NCI-H345 (cell line): ENCODE measurements at places on chromosomes 3 and 15.

DNA sequence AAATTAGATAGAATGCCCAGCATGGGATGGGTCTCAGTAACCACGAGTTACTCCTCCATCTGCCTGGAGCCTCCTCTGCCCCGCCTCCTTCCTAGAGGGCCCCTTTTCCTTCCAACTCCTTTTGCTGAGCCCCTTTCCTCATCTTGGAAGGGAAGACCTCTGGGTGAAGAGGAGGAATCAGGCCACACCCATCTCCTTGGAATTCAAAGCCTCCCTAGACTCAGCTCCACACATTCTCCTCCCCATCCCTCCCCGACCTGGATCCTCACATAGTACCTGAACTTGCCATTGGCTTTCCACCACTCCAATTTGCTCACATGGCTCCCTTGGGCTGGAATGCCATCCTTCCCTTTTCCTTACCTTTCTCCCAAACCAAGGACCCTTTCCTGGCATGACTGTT, 128.8 kb downstream of the SMAD6 start:
- no peak for DNase-seq

GRCh38 chr3:24923570-24923969, 428.9 kb upstream of the THRB start:
- no peak for DNase-seq

DNA sequence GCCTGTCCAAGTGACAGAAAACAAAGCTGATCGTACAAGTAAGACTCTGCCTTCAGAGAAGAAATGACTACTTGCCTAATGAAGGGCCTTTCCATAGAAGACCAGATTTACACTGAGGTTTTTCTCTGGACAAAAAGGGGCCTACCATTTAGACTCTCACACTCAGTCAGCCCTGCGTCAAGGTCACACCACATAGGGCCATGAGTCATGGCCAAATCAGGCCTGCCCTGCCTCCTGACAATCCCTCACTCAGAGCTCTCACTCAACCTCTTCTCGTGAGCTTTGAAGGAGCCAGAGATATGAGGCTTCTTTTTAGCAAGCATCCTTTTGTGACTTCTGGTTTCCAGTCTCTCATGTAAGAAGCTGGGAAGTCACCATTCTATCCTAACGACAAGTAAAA, 68.1 kb upstream of the NMNAT3 start:
- no peak for DNase-seq

- no peak for DNase-seq
Observed at GRCh38 chr15:66128116-66128680, 125.4 kb downstream of the MEGF11 start.

- no peak for DNase-seq
Observed at GRCh38 chr3:169028716-169029115, 634.8 kb downstream of the MECOM start.

- DNase-seq: no peak
Observed at GRCh38 chr15:101121511-101122090, 130.2 kb downstream of the CHSY1 start.

DNA sequence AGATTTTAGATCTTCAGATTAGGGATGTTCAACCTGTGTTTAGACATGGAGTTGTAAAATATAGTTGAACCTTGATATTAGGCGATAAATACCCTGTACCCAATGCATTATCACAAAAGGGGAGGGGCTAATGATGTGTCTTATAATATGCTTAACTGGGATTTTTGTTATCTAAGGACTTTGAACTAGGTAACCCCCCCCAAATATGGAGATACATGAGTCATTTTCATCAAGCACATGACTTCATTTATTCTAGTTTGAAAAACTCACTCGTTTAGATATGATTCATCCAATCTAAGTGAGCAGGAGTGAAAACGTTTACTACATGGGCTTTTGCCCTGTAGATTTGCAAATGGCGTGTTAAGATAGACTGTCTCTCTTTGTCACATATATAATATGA, 212.4 kb downstream of the IL5RA start:
- DNase-seq: no peak

GRCh38 chr15:41429003-41429890, 12.4 kb downstream of the RTF1 start:
- DNase-seq: no peak

DNA sequence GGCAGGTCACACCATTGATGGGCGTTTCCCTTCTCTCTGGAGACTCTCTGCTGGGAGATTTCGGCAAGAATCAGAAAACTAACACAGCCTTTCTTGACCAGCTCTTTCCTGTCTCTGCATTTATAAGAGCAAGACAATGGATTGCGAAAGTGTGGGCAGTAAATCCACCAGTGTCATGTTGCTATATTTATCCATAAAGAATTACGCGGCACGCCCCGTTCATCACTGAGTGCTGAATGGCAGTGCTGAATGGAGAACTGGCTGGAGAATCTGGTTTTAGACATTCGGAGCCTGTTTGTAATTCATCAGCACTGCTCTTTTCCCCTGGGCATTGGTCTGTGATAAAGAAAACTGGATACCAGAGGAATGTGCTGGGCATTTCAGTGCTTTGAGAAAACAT, 2.0 kb upstream of the CEMIP start:
- DNase-seq: no peak

DNA sequence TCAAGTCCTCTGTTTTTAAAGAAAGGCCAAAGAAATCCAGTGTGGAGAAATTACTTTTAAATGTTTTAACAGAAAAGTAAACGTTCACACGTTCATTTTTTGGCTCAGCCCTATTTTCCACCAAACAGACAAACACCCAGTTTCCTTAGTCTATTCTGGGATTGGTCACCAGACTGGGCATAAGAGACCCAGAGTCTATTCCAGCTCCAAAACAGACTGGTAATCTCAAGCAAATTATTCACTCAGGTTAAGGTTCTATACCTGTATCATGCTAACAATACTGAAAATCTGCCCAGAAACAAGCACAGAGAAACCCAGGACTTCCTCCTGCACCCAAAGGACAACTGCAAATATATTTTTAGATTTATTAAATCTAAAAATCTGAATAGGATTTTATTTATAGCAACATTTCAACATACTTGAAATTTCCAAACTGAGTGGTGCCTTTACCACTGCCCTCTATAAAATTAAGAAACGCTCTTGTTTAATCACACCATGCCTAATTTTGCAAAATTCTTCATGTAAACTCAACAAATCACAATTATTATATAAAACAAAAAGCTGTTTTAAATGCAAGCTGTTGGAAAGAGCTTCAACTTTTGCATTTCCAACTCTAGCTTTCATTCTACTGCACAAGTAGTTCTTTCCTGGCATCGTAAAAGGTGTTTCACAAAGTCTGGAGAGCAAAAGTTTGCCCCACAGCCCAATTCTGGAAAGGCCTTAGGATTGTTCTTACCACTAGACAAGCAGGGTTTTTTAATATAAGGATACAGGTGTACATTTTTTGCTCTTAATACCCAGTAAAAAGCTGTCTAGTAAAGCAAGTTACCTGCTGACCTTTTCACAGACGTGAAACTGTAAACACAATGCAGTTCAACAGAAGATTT, 18.7 kb downstream of the ZNF148 start:
- no peak for DNase-seq
